ENCODE measurements at places on chromosomes 16 and 17.

GRCh38 chr17:19001907-19002590, 2.5 kb downstream of the FAM83G start:
- no peak for DNase-seq

DNA sequence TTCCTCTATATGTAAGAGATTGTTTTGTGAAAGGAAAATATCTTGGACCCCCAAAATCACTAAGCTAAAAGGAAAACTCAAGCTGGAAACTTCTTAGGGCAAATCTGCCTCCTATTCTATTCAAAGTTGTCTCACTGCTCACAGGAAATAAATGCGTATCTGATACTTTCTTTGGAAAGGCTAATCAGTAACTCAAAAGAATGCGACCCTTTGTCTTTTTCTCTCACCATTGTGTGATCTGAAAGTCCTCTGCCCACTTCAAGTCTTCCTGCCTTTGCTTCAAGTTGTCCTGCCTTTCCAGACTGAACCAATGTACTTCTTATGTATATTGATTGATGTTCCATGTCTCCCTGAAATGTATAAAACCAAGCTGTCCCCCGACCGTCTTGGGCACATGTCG, 157.3 kb downstream of the KIF2B start:
- no peak for DNase-seq

DNA sequence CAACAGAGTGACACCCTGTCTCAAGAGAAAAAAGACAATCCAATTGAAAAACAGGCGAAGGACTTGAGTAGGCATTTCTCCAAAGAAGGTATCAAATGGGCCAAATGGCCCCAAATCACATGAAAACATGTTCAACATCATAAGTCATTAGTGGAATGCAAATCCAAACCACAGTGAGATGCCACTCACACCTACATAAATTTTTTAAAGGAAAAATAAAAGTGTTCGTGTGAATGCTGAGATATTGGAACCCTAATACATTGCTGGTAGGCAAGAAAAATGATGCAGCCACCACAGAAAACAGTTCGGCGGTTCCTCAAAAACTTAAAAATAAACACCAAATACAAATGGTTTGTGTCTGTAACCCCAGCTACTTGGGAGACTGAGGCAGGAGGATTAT, 45.2 kb downstream of the PIGL start:
- DNase-seq: no peak

DNA sequence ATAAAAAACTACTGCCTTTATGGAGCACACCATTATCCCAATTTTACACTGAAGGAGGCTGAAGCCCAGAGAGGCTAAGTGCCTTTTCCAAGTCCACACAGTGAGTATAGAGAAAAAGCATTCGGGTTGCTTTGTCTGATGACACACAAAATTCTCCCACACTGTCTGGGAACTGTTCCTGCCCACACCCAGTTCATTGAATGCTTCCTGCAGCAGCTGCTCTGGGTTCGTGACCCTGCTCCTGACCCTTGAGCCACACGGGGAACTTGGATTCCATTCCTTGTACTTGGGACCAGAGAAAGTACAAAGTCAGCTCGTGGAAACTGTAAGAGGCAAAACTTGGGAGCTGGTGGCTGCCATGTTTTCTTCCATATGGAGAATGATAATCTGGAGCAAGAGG, 57.9 kb downstream of the AKAP1 start:
- DNase-seq: no peak

- DNase-seq: peak; percentile 13
Observed at GRCh38 chr17:66677201-66677981, 157.5 kb upstream of the CACNG5 start.

DNA sequence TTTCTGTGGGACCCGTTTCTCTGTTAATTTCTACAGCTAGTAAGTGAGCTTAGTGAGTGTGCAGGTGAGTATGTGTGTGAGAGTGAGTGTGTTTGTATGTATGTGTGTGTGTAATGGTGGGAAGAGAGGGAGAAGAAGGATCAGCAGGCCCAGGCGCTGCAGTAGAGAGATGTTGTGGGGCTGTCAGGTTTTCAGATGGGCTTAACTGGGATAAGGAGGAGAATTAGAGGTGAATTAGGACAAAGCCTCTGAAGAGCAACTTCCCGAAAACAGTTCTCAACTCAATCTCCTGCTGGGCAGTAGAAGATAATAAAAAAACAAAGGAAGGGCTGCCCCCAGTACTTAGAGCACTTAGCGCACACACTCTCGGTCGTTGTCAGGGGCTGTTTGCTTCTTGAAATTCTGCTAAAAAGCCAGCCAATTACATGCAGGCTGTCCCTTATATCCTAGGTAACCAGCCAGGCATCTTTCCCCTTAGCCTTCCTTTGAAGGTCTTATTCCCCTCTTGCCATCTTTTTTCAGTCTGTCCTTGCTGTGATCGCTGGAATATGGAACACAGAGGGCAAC, 63.4 kb downstream of the CLEC16A start:
- no peak for DNase-seq

DNA sequence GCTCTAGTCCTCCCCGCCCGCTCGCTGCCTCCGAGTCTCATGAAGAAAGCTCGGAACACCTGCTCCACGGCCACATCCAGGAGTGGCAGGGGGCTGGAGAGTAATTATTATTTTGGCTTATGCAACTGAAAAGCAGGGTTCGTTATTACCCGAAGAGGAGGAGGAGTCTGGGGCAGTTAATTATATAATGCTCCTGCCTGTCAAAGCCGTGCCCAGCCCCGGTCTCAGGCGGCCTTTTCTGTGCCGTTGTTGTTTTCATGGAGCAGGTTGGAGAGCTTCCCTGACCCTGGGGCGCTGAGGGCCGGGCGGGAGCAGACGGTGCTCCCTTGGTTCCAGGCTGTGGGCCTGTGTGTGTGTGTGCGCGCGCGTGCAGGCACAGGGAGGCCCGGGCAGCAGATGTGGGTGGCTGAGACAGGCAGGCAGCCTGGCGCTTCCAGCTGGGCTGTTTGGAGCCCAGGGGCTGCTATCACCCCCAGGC, 2.4 kb downstream of the JPH3 start:
- DNase-seq: no peak

- no peak for DNase-seq
Observed at GRCh38 chr17:57531078-57531477, 214.0 kb downstream of the CCDC182 start.

DNA sequence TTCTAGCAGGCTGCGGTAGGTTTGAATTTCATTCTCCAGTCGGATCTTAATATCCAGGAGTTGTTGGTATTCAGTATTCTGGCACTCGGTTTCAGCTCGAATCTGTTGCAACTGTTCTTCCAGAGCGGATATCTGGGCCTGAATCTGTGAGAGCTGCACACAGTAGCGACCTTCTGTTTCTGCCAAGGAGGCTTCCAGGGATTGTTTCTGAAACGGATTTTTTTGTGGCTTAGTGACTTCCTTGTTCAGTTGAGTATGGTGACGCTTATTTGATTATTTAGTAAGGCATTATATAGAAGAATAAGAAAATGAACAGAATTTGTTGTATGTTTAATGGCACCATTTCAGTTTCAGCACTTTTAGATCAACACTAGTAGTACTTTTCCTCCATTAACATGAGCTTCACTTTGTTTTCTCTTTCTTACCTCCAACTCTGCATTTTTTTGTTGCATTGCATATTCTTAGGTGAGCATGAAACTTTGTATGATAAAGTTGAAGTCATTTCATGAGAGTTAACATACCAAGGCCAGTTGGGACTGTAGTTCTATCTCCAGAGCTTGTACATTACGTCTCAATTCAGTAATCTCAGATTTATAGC, 2.8 kb downstream of the KRT10 start:
- DNase-seq: peak; percentile 34

All from T47D (cell line).